A549 (cell line): ENCODE measurements at places on chromosomes 16 and 17. TPM values are rescaled to one million over a fixed set of nuclear protein-coding genes. Genes with fewer than 3 reads are reported as not detected.

GRCh38 chr17:51486091-51486490, 225.7 kb downstream of the UTP18 start:
- DNase-seq: no peak

DNA sequence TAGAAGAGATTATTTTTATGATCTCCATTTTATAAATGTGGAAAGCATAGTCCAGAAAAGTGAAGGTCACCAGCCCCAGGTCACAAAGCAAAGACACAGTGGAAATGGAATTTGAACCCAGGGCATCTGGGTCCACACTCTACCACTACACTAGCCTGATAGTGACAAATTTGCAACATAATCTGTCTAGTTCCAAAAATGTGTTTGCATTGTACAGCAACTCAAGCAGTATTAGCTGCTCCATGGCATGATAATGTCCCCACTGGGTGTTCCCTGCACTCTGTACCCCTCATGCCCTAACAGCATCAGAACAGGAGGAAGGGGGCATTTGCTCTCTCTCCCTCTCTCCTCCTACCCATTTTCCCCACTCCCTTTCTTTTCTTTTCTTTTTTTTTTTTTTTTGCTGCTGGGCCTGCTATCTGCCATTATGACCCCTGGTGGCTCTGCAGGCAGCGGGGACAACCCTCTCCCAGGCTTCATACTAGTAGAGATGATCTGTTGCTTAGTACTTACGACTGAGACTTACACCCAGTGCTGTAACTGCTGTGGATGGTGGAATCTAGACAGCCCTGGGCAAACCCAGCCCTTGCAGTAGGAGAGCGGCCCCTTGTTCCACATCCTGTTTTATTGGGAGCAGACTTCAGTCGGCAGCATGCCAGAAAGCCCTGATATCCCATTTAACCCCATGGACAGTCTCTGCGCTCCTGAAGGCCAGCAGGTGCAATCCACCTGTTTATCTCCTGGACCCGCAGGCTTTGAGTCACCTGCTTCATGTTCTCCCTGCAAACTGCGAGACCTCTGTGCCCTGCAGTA, 306.3 kb downstream of the SOX9 start:
- no peak for DNase-seq

CTRB1 gene
- polyA plus RNA-seq: not detected in 3 replicates

DNA sequence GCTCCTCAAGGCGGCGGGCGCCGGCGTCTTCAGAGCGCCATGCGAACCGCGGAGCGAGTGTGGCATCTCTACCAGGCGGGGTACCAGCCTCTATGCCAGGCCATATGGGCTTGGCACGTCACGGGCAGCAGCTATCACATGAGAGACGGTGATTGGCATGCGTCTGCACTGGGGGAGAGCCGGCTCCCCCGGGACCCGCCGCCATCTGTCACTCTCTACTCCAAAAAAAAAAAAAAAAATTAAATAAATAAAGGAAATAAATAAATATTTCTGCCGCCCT, at the start of gene NEUROD2:
Gene NEUROD2 (minus strand): TSS at position 70 of the 280 bp plus-strand sequence. CDS start 1,321 bp downstream, outside the sequence.
- no peak for DNase-seq

ZFPM1 gene
- polyA plus RNA-seq: 2.1 to 2.8 TPM (median 2.5 TPM) in 3 replicates

EIF1 gene
- polyA plus RNA-seq: 827 to 920 TPM (median 834 TPM) in 3 replicates

GRCh38 chr17:1936766-1937165, 88.4 kb downstream of the RTN4RL1 start:
- no peak for DNase-seq
